Breast epithelium (tissue), 4 donors: ENCODE measurements at places on chromosomes 7 and 10. TPM values are rescaled to one million over a fixed set of nuclear protein-coding genes. Genes with fewer than 3 reads are reported as not detected.

SFR1 gene
- total RNA-seq: 11.4 TPM

DNA sequence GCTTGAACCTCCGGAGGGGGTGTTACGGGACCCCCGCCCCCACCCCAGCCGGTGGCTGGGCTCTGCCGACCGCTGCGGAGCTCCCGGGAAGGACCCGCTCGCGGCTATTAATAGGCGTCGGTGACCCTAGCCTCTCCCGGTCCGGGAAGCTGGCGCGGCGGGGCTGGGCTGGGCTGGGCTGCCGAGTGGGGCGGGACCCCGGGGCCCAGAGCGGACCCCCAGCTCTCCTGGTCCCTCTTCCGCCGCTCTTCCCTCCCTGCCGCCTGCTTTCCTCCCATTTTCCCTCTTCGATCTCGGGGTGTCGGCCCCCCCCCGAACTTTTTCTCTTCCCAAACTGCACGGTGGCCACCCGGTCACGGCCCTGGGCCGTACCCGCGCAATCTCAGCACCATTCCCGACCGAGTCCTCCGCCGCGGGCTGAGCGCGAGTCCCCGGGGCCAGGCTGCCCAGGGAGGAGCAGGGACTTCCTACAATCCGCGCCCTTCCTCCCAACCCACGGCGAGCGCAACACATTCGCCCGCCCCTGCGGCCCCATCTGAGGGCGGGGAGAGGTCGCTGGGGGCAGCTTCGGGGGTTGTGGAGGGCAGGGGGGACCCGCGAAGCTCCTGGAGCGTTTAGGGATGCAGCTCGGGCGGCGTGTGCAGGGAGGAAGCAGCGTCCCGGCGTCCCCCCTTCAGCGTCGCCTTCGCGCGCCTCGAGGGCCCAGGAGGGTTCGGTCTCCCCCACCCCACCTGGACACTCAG, 3.1 kb upstream of the ELFN1 start:
- no peak for DNase-seq

- no peak for DNase-seq
Measured at GRCh38 chr7:45246339-45246738, 88.7 kb downstream of the RAMP3 start.

GRCh38 chr10:89301721-89302445, at the start of gene IFIT2:
Gene IFIT2 (plus strand): TSS chr10:89302046. CDS start chr10:89302124, 78 bp downstream.
- no peak for DNase-seq

GRCh38 chr10:59995862-59996261, 89.5 kb upstream of the CCDC6 start:
- DNase-seq: no peak

GRCh38 chr10:12418000-12418399, 68.7 kb downstream of the CAMK1D start:
- no peak for DNase-seq

GRCh38 chr10:65891073-65891981, 1034.5 kb upstream of the LRRTM3 start:
- DNase-seq: no peak

DNA sequence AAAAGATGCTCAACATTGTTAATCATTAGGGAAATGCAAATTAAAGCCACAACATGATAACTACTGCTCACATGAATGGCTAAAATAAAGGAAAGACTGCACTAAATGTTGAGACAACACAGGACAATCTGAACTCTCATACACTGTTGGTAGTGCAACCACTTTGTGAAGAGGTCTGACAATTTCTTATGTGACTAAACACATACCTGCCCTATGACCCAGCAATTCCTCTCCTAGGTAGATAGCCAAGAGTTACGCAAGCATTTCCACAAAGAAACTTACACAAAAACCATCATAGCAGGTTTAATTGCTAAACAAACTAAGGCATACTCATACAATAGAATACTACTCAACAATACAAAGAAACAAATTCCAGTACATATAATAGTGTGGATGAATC, 41.8 kb upstream of the HERPUD2 start:
- DNase-seq: no peak

- no peak for DNase-seq
Measured at GRCh38 chr10:123154711-123155505, 706 bp downstream of the BUB3 start.

- DNase-seq: no peak
Measured at GRCh38 chr7:43454936-43455518, 127.9 kb upstream of the STK17A start.

FAM25G gene
- not detected for total RNA-seq

DNA sequence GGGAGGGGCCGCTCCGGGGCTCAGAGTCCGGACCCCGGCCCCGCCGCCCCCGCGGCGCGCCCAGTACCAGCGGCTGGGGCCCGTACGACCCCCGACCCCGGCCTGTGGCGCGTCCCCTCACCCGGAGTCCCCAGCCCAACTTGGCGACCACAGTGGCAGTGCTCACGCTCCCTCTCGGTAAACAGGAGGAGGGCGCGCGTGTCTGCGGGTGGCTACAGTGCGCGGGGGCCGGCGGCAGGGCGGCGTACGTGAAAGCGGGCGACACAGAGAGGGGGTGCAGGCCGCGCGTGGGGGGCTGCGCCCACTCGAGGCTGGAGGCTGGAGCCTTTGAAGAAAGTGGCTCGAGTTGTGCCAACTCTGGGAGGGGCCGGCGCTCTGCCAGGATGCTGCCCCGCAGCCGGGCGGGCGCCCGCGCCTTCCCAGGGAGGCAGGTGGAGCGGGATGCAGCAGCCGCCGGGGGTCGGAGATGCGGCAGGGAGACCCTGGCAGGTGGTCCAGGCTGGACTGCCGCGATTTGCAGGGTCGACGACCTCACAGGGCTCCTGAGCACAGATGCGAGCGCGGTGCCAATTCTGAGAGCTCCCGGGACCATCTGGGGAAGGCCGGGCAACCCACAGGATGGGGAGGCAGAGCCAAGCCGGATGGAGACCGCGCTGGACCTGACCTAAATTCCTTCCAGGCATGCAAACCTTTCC, 655 bp downstream of the PTPRE start:
- no peak for DNase-seq

DNA sequence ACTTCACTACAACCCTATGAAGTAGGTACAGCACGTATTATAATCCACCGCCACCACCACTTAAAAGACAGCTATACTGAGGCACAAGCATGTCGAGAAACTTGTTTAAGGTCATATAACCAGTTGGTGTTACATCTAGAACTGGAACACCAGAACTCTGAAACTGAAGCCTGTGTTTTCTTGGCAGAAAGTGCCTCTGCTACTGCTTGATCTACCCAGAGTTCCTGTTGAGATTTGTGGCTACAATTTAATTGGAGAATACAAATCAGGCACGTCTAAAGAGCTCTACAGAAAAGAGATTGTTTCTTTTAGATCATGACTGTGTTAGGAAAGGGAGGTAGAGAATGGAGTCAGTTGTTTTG, 4.3 kb upstream of the ADD3 start:
- no peak for DNase-seq

DNA sequence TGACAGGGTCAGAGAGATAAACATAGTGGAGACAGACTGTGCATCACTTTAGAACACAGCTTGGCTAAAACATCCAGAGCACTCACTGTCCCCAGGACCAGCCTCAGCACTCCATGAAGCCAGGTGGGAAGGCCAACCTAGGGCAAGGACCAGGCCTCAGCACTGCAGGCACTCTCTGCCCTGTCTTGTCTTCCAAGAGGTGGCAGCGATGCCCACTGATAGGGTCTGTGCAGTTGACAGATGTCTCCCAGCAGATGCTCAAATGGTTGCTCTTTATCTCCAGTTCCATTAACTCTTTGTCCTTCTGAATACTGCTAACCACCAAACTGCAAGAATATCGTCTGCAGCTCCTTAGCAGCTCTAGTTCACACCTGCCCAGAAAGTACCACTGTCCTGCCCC, 9.1 kb downstream of the DDX56 start:
- no peak for DNase-seq

GRCh38 chr10:91422915-91423314, 12.8 kb downstream of the HECTD2 start:
- DNase-seq: no peak

DNA sequence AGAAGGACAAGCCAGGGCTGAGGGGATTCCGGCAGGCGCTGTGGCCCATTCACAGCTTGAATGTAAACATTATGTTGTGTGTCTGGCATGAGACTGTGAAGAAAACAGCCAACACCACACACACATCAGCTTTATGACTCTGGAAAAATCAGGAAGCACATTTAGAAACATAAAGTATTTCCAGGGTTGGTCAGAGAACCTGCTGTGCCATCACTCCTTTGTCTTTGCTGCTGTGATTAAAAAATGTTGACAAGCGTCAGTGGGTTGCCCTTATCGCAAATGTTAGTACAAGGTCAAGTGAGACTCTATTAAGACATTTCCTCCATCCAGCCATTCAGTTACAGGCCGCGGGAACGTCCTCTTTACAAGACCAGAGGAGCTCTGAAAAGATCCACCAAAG, 95.4 kb downstream of the TAX1BP1 start:
- no peak for DNase-seq

STOX1 gene
- 9.8 TPM for total RNA-seq

- no peak for DNase-seq
Measured at GRCh38 chr10:51073453-51074237, 642 bp upstream of the PRKG1 start.

- DNase-seq: no peak
Measured at GRCh38 chr7:68423356-68423755, 1174.9 kb upstream of the AUTS2 start.

GRCh38 chr10:86813101-86813500, 56.7 kb downstream of the BMPR1A start:
- DNase-seq: no peak

DNA sequence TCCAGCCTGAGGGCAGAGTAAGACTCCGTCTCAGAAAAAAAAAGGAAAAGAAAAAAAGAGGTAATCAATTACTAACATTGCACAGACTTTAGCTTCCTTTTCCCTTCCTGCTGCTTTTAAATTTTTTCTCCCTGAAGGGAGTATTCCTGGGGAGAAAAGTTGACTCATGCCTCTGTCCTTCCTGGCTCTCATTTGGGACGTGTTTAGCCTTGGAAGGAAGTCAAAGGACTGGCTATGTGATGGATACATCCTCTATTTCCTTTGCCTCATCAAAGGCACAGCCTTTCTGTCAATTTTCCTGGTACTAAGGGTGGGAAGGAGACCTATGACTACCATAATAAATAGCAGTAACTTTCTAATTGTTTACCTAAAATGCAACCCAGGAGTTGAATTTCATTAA, 77.6 kb downstream of the ITGA8 start:
- no peak for DNase-seq

GRCh38 chr10:102033787-102034186, 22.2 kb downstream of the ARMH3 start:
- DNase-seq: no peak

GRCh38 chr10:19847321-19847720, 31.1 kb downstream of the PLXDC2 start:
- DNase-seq: no peak

- no peak for DNase-seq
Measured at GRCh38 chr10:124253006-124253405, 159.6 kb upstream of the CHST15 start.

NRCAM gene
- total RNA-seq: 4.2 TPM

- DNase-seq: no peak
Measured at GRCh38 chr10:60044971-60045370, 138.6 kb upstream of the CCDC6 start.

NUTM2B gene
- total RNA-seq: 0.33 TPM

- no peak for DNase-seq
Measured at GRCh38 chr10:4615042-4615441, 211.0 kb upstream of the AKR1E2 start.

CDC14C gene
- not detected for total RNA-seq

DNA sequence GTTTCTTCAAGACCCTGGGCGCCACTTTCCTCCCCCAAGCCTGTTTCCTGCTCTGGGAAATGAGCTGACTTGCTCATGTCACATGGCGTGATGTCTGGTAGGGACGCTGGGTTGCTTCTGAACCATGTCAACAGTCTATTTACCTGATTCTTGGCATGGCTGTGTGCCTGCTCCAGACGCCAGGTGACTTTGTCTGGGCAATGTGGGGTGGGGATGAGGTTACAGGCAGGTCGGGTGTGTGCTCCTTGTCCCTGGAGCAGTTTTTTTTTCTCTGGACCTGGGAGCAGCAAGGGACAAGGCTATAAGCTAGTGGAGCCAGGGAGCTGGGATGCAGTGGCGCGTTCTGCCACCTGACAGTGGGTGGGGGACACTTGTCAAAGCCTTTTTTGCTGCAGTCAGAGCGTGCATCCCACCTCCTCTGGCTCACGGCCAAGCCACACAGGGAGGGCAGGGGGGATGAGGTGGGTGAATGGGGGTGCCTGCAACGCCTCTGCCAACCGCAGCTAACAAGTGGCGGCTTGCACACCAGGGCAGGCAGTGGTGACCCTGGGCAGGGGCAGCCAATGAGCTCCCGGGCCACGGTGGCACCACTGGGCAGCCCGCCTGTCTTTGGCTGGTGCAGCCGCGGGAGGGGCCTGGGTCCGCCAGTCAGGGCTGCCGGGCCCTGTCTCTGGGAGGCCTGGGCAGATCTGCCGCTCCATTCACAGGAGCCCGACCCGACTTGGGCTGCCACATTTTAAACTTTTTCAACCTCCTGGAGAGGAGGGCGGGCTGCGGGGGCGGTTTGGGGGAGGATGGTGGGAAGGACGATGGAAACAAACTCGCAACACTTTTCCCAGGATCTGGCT, 22.9 kb downstream of the DNAJB12 start:
- DNase-seq: peak; percentile 92

CELF2 gene
- total RNA-seq: 40.0 TPM

- DNase-seq: no peak
Measured at GRCh38 chr7:104805449-104806317, 208.3 kb upstream of the KMT2E start.

GRCh38 chr10:117164592-117165537, 26.8 kb upstream of the VAX1 start:
- no peak for DNase-seq

DNA sequence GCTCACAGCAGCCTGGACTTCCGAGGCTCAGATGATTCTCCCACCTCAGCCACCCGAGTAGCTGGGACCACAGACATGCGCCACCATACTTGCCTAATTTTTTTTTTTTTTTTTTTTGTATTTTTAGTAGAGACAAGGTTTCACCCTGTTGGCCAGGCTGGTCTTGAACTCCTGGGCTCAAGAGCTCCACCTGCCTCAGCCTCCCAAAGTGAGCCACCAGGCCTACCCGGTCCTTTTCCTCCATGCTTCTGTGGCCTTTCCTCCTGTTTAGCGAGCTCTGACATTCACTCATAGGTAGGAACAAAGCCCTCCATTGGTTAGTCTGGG, 50.1 kb upstream of the SRPK2 start:
- no peak for DNase-seq

- DNase-seq: no peak
Measured at GRCh38 chr10:133336577-133337369, at the start of gene CALY. Gene CALY (minus strand): TSS chr10:133336896. CDS start chr10:133328989, 7,907 bp downstream.

TAS2R3 gene
- 3.9 TPM for total RNA-seq

DNA sequence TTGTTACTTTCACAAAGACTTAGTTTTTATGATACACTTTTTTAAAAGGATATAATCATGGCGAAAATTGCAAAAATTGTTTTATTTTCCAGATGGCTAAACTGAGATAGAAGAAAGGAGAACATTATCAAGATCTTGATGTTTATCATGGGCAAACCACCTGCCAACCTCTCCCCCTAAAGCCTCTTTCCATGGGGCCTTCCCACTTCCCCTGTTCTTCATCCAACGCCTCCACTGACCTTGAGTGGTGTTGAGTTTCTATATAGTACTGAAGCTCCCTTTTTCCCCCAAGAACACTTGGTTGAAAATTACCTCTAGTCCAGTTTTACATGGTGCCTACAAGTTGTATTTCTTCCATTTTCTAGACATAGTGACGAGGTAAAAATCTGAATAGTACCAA, 5.0 kb downstream of the CREB3L2 start:
- no peak for DNase-seq
